COR-L47 (cell line): ENCODE measurements at places on chromosomes 12 and 14.

DNA sequence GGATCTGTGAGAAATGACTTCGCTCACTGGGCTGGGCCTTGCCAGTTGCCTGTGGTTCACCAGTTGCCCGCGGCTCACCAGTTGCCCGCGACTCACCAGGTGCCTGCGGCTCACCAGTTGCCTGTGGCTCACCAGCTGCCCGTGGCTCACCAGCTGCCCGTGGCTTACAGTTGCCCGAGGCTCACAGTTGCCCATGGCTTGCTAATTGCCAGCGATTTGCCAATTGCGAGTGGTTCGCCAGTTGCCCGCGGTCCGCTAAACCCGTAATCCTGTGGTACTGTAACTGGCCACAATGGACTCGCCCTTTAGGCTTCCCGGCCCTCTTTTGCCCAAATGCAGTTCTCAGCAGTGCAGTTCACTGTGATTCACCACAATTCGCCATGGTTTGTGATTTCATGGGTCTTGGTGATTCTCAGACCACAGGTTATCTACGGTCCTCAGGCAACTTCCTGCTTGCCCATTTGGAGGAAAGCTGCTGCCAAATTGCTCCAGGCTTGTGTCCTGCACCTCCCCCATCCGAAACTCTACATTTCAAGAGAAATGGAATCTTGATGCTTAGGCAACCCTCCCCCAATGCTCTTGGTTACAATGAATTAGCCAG, 15.0 kb upstream of the MEG3 start:
- DNase-seq = no peak

DNA sequence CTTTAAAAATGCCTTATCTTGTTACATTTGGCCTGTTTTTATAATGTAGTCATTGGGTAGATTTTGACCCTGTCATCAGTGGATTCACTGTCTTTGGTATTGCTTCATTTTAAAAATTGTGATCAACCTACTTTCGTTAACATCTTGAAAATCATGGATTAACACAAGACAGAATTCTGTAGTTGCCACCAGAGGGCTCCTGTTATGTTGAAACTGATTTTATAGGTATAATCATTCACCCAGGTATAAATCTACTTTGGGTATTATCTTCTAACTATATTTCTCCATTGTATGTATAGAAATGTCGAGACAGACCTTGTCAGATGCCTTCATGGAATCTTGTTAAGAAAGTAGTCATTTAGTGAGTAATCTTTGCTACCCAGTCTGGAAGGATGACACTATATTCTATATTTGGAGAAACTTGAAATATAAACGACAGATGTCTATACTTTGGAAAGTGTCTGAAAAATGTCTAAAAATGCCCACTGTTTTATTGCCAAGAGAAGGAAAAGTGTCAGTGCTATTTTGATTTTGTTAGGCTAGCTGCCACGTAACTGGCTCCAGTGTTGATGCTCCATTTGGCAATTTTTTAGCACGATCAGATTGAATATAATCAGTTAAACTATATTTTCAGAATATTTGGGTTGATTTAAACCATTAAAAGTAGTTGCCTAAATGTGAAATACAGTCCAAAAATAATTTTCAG, 129.4 kb downstream of the PELI2 start:
- peak; percentile 11 for DNase-seq

DNA sequence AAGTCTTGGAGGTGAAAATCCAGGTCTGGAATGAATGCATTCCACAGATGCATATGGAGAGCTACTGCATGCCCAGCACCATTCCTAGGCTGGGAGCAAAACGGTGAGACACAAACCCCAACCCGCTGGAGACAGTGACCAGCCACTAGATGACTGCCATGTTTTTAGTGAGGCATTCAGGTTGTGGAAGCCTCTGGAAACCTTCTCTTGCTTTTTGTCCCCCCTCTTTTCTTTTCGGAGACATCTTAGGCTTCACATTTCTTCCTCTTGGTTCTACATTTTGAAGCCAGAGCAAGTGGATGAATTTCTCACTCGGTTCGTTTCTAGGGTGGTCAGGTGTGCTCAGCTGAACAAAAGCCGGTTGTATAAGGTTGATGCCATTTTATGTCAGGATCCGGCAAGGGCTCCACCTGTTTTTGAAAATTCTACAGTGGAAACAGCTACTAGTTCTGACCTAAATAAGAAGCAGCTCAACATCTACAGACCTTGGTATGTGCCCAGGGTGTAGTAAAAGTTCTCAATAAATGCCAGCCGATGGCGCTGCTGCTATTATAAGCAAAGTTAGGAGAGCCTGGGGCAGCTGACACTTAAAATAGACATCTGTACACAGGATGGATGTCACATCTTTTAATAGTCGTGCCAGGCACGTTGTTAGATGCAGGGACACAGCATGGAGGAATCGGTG, 1.8 kb upstream of the ZNF839 start:
- peak; percentile 35 for DNase-seq

GRCh38 chr12:121331248-121331647, 21.0 kb downstream of the ANAPC5 start:
- DNase-seq = no peak

GRCh38 chr12:2302711-2303580, 250.2 kb downstream of the CACNA1C start:
- DNase-seq = no peak

- no peak for DNase-seq
These were observed 42.0 kb downstream of the TMTC2 start for GRCh38 chr12:82728710-82729109.

DNA sequence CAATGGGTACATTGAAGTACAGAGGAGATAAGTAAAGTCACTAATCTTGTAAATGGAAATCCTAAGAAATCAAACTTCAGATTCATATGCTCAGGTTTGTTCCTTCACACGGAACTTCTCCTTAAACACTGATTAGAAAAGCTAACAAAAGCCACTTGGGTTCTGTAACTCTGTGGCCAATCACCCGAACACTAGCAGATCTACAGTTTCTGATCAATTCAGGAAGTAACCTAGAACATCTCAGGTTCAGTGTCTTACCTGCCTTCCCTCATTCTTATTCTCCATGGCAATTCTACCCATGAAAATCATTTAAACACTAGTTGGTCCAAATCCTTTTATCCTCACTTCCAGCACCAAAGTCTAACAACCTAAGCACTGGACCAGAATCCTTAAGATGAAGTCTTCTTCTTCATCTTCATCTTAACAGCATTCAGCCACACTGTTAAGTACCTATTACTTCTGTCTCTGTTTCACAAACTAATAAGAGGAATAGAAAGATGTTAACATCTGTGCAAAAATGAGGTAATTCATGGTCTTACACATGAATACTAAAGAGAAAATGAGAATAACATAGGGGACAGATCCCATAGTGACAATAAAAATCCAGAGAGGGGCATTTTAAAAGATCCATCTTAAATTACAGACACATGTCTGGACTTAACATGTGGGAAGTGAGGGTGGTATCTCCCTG, 184.5 kb downstream of the SSPN start:
- no peak for DNase-seq

DNA sequence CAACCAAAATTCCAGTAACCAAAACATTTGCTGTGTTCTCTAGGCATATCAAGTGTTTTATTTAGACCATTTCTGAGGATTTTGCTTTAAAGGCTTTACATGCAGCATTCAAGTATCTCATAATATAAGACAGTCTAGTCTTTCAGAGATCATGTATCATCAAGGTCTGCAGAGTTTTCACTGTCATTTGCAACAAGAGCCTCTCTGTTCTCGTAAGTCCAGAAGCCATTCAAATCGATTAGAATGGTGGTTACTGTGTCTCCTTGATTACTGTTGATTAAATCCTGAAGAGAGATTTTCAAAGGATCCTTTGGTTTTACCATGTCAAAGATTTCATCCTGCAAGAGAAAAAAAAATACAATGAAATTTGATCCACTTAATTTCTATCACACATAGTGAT, 36.3 kb downstream of the PPP2R3C start:
- DNase-seq = no peak

- DNase-seq = no peak
These were observed at the start of gene HIP1R for GRCh38 chr12:122834921-122835749. TSS of gene HIP1R (plus strand) at chr12:122835457. CDS start at chr12:122835551, 94 bp downstream.

DNA sequence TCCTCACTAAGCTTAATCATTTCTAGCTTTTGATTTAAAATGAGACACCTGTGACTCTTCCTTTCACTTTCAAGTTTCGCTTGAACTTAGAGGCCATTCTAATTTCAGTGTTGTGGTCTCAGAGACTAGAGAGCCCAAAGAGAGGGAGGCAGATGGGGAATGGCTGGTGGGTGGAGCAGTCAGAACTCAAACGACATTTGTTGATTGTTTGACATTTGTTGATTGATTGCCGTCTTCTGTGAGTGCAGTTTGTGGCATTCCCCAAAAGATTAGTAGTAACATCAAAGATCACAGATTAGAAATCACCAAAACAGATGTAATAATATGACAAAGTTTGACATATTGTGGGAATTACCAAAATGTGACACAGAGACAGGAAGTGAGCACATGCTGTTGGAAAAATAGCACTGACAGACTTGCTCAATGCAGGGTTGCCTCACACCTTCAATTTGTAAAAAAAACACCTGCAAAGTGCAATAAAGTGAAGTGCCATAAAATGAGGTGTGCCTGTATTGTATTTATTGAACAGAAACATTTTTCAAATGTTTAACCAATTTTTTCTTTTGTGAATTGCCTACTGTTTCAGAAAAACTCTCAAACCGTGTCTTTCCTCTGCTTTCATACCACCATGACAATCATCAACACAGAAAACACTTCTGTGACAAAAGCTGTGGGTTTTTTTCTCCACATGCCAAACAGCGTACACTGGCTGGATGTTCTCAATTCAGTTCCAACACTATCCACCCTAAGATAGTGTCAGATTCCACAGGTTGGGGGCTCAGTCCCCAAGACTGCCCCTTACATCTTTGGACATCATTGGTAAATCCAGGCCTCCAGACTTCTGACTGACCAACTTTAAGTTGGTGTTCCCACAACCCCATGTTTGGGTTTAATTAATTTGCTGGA, 376.3 kb upstream of the RGS6 start:
- no peak for DNase-seq

DNA sequence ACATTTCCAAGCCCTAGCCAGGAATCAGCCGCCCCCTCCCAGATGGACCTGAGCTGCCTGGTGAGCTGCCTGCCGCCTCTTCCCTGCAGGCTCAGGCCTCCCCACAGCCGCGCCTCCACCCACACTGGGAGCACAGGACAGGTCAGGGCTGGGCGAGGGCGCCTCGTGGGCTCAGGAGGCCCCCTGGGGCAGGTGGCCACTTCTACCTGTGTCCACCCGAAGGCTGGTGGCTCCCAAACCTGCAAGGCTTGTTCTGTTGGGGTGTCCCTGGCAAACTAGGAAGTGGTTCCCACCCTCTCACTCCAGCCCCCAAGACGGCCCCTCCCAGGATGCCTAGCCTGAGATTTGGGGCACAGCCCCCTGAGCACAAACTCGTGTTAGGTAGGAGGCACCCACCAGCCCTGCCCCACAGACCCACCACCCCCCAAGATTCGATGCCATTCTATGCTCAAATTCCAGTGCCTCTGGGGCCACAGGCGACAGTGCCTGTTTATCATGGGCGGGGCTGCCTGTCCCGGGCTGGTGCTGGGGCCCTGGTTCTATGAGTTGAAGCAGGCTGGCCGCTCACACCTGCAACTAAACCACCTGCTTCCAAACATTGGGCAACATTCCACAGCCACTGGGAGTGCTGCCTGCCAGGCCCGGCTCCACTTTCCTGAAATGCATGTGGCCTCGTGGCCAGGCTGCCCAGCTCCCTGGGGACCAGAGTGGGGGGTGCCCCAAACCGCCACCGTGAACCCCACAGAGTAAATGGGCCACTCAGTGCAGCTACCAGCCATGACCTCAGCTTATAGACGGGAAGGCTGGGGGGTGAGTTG, 6.8 kb downstream of the MMP17 start:
- no peak for DNase-seq

GRCh38 chr14:60723907-60724618, at the start of gene SIX4:
TSS of gene SIX4 (minus strand) at chr14:60724351. CDS start at chr14:60724074, 277 bp downstream.
- peak; percentile 58 for DNase-seq

GRCh38 chr12:127723251-127723650, 543.7 kb upstream of the TMEM132C start:
- no peak for DNase-seq

GRCh38 chr12:120944645-120945217, 33.6 kb upstream of the HNF1A start:
- no peak for DNase-seq

- no peak for DNase-seq
These were observed 343.5 kb downstream of the AACS start for GRCh38 chr12:125408718-125409117.

GRCh38 chr12:78035901-78036606, 205.4 kb downstream of the NAV3 start:
- no peak for DNase-seq

GRCh38 chr12:10069099-10069498, 29.7 kb downstream of the CLEC1A start:
- no peak for DNase-seq

DNA sequence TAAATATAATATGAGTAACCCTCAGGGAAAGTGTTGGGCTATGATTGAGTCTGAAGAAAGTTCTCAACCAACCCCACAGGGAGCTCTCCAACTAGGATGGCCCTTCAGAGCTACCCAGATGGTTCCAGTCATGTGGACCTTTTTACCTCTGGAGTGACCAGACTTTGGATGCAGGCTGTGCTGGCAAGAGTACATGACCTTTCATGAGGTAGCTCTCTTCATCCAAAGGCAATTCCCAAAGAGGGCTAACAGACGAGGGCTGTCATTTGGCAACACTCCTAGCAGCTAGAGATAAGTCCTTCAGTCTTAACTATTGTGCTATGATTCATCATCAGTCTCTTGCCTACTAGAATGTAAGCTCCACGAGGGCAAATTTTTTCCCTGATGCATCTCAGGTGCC, 75.4 kb downstream of the DUSP6 start:
- no peak for DNase-seq

- DNase-seq = no peak
These were observed 135.1 kb downstream of the RBM19 start for GRCh38 chr12:113831016-113831415.

DNA sequence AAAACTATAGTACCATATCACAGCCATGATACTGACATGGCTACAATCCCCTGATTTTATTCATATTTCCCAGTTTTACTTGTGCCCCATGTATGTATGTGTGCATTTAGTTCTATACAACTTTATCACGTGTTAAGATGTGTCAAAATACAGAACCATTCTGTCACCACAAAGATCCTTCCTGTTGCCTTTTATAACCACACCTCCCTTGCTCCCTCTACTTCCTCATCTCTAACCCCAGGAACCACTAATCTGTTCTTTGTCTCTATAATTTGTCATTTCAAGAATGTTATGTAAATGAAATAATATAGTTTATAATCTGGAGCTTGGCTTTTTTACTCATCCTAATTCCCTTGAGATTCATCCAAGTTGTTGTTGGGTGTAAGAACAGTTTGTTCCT, 358.4 kb downstream of the DPF3 start:
- DNase-seq = no peak

- DNase-seq = no peak
These were observed 1089.8 kb downstream of the FLRT2 start for GRCh38 chr14:86619726-86620125.

- DNase-seq = peak; percentile 13
These were observed 55.2 kb downstream of the RASSF3 start for GRCh38 chr12:64665514-64665913.

GRCh38 chr12:94872971-94873733, 130.3 kb downstream of the NDUFA12 start:
- peak; percentile 42 for DNase-seq
